ENCODE measurements at places on chromosomes 4 and X.
A peak's percentile ranks its signal among the peaks of the same experiment; 100 is the strongest.

DNA sequence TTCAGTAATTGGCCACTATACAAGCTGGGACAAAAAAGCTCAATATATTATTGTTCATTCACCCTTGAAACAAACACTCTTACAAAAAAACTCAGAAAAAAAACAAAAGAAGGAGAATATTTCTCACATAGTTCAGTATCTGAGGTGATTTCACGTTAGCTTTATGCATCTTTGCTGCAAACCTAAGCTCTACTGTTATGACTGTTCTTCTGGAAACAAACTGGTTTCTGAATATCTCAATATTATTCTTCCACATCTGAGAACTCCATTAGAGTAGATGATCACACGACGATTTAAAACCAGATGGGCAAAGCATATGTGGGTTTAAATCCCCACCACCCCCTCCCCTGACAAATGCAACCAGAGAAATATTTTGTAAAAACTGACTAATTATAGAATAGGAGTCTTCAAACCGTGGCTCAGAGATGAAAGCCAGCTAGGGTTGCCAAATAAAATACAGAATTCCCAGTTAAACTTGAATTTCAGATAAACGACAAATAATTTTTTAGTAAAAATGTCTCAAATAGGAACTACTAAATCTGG is 182.0 kb upstream of the FAM241A start:
- DNase-seq, result no peak

- DNase-seq, result no peak
Observed at GRCh38 chr4:53267026-53267425, 98.8 kb downstream of the SCFD2 start.

- DNase-seq, result no peak
Observed at GRCh38 chrX:22135171-22135711, 103.1 kb downstream of the PHEX start.

- DNase-seq, result no peak
Observed at GRCh38 chr4:31538877-31539276, 818.7 kb downstream of the PCDH7 start.

DNA sequence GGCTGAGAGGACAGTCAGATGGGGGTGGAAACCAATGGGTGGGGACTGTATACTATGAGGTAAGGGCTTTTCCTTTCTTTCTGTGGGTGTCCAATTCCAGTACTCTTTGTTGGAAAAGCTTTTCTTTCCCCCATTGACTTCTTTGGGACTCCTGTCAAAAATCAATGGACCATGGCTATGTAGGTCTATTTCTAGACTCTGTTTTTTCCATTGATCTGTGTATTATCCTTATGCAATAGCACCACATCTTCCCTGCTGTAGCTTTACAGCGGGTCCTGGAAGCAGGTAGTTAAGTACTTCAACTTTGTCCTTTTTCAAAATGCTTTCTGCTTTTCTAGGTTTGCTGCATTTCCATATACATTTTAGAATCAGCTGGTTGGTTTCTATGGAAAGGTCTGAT is 11.8 kb upstream of the CPLX1 start:
- DNase-seq, result no peak

DNA sequence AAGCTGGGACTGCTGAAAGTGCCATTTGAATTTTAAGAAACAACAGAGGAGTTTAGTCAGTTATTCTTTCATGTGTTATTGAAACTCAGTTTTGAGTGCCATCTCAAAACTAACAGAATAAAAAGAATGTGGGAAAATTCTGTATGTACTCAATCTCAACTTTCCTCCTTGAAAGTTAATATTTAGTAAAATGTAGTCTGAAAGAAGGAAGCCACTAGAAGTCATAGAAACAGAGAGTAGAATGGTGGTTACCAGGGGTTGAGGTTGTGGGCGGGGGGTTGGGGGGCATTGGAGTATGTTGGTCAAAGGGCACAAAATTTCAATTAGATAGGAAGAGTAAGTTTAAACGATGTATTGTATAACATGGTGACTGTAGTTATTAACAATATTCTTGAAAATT is 628.3 kb upstream of the MAGEB2 start:
- DNase-seq, result no peak

DNA sequence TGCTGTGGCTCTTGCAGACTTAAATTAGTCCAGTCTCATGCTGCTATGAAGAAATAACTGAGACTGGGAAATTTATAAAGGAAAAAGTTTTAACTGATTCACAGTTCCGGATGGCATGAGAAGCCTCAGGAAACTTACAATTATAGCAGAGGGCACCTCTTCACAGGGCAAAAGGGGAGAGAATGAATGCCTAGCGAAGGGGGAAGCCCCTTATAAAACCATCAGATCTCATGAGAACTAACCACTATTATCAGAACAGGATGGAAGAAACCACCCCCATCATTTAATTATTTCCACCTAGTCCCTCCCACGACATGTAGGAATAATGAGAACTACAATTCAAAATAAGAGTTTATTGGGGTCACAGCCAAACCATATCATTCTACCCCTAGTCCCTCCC is 91.4 kb downstream of the GPR174 start:
- DNase-seq, result no peak

DNA sequence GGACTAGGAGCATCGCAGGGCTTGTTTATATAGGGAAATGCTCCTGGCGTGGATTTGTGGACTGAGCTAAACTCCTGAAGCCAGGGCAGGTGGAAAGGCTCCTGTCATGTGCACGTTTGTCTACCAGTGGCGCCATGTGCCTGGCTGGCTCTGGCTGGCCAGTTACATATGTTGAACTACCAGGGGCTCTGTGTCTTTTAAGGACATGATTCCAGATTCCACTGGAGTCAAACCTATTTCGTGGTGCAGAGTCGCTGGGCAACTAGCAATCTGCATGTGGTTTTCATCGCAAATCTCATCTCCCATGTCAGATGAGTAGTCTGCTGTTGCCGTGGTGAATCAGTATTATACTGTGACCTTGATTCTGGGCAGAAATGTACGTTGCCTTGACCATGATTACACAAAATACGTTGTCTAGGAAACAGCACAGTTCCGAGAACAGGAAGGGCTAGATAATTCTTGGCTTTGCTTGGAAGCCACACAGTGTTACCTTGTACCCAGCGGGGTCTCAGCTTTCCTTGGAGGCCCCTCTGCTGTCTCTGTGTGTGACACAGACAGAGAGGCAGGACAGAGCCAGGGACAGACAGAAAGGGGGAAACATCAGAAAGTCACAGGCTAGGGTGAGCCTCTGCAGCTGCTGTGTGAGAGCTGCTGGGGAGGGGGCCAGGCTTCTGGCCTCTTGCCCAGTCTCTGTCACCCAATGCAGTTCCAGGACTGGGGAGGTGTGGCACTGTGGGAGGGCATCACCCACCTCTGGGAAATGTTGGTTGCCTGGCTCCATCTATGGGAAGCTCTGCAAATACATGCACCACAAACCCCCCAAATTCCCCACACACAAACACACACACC is 19.2 kb downstream of the PNMA6E start:
- DNase-seq, result peak; percentile 86

GRCh38 chr4:81625422-81626417 is 154.0 kb upstream of the RASGEF1B start:
- DNase-seq, result no peak

- no peak for DNase-seq
Observed at GRCh38 chrX:39756086-39756883, 341.5 kb downstream of the BCOR start.

DNA sequence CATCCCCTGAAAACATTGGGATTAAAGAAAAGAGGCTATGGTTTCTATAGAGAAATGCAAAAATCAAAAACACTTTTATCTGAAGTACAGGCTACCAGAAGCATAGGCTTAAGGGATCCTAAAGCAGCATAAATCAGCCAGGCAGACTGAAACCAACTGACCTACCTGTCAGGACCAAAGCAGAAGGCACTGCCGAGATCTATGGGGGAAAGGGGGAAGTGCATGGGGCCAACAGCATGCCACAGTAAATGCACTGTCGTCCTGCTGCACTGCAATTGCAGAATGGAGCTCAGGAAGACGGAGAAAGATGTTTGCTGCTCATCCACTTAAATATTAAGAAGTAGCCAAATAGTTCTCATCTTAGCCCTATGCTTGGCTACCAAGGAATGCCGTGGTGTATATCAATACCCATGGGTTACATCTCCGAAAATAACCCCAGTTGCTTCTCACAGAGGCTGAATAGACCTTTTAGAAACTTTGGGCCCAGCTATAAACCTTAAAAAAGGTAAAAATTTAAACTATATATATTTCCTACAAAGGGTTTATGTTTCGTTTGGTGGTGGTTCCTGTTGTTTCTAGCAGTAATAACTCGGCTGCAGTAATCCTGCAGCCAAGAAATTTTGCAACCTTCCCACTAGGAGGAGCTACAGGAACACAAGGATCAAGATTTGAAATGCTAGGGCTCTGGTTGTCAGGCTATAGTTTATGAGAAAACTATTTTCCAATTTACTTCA is 312.2 kb upstream of the DIAPH2 start:
- no peak for DNase-seq

- DNase-seq, result no peak
Observed at GRCh38 chr4:184473499-184474262, 669 bp downstream of the IRF2 start.

GRCh38 chrX:134727363-134727762 is 69.1 kb upstream of the PLAC1 start:
- DNase-seq, result no peak

DNA sequence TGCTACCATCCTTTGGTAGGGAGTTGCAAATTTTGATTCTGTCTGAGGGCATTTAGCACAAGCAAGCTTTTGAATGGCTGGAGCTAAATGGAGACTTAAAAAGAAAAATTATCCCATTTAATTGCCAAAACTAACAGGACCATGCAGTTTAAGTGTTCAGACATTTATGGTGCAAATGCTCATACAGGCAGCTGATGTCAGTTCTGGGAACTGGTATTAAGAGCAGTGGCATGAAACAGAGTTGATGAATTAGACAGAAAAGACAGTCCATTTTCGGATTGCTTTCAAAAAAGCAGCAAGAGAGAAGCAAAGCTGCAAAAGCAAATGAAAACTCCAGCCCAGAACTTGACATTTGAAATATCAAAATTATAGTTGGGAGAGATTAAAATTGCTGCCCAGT is 1.3 kb downstream of the SCRG1 start:
- no peak for DNase-seq

- no peak for DNase-seq
Observed at GRCh38 chr4:179372746-179373145, 1930.5 kb upstream of the AGA start.

- no peak for DNase-seq
Observed at GRCh38 chr4:99038213-99038612, 42.7 kb downstream of the METAP1 start.

DNA sequence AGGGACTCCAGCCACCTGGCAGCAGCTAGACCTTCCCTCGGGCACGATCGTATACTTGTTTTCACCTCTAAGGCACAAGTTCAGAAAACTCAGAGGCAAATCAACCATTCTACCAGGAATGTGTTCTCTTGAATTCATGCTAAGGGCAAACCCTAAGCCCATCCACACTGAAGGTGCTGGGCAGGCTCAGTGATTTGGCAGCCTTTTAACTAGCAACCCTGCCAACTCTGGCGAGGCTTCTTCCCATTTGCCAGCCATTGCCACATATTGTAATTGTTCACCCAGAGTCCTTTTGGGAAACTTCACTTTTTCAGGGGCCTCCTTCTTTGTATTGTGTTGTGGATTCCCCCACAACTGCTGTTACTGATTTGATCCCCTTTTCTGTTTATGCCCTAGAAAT is 298.6 kb upstream of the LDB2 start:
- no peak for DNase-seq

GRCh38 chr4:83582289-83582785 is 46.4 kb downstream of the GPAT3 start:
- peak; percentile 34 for DNase-seq

DNA sequence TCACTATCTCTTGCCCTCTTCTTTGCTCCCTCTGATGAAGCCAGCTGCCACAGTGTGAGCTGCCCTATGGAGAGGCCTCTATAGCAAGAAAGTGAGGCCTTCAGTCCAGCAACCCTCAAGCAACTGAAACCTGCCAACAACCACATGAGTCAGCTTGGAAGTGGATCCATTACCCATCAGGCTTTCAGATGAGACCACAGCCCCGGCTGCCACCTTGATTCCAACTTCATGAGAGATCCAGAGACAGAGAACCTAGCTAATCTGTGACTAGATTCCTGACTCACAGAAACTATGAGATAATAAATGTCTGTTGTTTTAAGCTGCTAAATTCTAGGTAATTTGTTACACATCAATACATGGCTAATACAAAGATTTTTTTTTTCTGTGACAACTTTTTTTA is 20.4 kb upstream of the WAS start:
- no peak for DNase-seq

GRCh38 chrX:19194285-19195242 is 72.3 kb upstream of the ADGRG2 start:
- no peak for DNase-seq

DNA sequence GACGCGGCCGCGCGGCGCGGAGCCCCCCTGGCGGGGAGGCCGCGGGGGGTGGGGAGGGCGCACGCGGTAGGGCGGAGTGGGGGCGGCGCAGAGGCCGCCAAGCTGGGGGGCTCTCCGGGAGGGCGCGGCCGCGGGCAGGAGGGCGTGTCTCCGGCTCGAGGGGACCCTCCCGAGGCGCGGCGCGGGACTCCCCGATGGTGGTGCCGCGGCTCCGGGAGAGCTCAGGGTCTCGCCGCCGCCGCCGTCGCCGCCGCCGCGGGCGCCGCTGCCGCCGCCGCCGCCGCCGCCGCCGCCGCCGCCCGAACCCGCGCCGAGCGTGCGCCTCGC is 165 bp upstream of the PTCHD1 start:
- DNase-seq, result no peak

GRCh38 chr4:93018806-93019205 is 715.0 kb downstream of the GRID2 start:
- DNase-seq, result no peak

DNA sequence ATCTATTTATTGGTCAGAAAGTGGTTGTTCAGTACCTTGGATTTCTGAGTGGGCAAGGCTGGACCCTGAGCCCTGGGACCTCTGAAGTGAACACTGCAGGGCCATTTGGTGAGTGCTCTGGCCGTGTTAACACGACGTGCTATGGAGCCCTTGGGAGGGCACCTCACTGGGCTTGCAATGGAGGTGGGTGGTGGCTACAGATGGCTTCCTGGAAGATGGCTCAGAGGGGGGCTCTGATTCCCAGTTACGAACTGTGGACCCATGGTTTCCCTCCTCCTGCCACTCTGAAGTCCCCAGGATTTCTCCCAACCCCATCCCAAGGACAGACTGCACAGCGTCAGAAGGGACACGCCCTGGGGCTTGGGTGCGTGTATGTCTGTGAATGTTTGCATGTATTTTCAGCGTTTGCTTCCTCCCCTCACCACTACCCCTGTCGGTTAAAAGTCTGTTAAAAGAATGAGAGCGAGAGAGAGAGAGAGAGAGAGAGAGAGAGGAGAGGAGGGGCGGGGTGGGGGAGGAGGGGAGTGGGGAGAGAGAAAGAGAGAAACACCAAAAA is 3.7 kb upstream of the RHOH start:
- no peak for DNase-seq

GRCh38 chr4:10074767-10075105 is 41.9 kb downstream of the WDR1 start:
- DNase-seq, result no peak

GRCh38 chr4:77015390-77015789 is 60.4 kb downstream of the CCNI start:
- DNase-seq, result no peak

GRCh38 chr4:114593526-114593925 is 5.1 kb upstream of the UGT8 start:
- DNase-seq, result no peak
